ENCODE measurements at places on chromosomes 5 and 9.
A peak's percentile ranks its signal among the peaks of the same experiment; 100 is the strongest.

GRCh38 chr5:7422316-7423106 is 26.6 kb downstream of the ADCY2 start:
- no peak for DNase-seq

GRCh38 chr9:132750668-132751067 is 80.4 kb downstream of the GTF3C4 start:
- no peak for DNase-seq

DNA sequence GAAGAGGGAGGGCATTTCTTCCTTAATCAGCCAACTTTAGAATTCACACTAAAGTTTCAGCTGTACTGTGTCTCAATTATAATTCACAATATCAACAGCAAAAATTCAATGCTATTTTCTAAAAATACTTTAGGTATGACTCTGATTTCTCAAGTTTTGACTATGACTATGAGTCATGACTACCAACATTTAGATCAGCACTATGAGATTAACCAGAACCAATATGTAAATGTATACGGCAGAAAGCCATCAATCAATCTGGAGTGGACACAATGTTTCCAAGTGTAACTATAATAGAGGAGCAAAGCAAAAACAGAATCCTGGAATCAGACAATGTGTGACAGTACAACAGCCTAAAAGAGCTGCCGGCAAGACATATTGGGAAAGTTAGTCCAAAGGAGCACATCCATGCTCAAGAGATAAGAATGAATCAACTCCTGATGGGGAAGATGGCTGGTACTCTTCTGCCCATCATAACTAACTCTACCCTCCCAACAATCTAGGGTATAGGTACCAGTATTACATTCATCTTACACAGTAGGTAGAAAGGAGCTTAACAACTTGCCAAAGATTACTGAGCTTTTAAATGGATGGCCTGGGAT is 294.4 kb downstream of the SEMA5A start:
- peak; percentile 58 for DNase-seq

DNA sequence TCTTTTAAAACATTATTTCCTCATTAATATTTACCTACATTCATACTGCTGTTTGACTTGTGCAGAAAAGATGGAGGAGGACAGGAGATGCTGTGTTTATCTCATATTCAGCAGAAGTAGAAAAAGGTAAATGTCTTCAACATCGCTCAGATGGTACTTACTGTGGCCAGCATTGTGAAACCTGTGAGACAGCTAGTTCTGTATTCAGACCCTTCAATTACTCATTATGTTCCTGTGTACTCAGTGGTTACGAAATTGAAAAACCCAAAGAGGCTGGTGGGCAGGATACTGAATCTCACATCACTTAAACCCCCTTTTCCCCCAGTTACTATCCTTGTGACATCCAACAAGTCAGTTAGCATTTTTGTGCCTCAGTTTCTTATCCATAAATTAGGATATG is 216.0 kb downstream of the KDM4C start:
- no peak for DNase-seq

DNA sequence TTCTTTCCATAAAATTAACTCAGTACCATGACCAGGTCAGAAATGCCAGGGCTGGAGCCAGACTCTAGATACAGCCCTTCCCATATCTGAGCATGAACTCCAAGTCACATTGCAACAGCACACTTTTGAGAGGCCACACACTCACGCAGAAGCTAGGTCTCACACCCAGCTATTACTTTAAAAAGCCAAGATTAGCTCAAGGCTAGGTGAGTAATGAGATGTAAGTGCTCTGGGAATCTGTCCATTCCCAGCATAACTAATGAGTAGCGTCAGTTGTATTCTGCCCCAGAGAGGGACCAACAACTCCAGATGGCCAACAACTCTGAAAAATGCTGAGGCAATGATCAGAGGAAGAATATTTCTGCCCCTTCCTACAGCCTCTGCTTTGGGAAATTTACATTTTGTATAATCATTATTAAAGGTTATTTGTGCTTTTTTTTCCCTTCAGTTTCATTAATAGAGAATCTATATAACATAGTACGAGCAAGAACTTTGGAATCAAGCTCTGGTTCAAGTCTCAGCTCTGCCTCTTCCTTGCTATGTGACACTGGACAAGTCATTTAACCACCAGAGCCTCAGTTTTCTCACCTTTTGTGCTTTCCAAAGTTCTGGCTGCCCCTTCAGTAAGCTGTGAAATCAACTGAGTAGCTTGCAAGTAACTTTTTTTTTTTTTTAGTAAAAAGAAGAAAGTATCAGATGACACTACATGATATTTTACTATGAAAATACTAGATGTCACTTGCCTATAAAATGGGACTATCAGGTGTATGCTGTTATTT is 118.3 kb downstream of the NR6A1 start:
- peak; percentile 72 for DNase-seq

- DNase-seq = peak; percentile 84
Measured at GRCh38 chr5:42912184-42912798, 100.6 kb upstream of the SELENOP start.

DNA sequence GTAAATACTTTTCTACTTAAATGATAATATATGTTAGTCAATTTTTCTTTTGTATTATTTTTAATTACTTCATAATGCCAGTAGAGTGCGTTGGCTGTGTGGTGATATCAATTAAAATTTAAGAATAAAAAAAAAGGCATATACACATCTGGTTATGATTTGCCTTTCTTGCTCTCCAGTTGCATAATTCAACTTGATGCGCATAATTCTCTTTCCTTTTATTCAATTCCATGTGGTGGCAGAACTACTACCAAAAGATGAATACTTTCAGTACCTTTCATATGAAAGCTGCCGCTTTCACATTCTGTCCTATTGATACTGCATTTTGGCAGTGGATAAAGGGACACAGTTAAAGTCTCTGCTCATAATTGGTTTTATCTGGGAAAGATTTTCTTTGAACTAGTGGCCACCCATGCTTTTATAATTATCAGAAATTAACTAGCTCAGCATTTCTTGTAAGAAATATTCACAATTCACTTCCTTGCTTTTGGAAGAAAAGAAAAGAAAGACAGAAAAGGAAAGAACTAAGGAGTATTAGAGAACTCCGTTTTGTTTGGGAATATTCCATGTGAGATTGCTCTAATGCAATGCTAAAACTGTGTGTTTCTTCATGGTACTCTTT is 12.3 kb upstream of the ADGRV1 start:
- DNase-seq = no peak

DNA sequence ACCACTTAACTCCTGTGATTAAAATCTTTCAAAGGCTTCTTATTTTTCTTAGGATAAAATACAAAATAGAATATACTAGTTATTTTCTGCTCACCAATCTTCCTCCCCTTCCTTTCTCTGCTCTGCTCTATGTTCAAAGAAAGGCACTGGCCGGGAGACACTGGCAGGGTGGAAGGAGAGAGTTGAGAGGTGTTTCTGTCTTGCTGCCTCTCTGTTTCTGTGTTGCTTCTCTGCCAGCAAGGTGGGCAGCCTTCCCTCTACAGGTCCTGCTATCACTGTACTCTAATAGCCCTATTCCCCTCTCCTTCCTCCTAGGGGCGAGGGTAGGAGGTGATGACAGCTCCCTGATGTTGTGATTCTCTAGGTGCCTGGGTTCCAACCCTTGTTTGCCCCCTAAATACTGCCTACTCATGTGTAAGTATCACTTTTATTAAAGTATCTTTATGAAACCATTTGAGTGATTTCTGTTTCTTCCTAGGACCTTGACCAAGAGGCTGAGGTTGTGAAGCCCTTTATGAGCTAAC is 515.1 kb downstream of the TLE4 start:
- no peak for DNase-seq

GRCh38 chr5:66959653-66960052 is 236.9 kb downstream of the CD180 start:
- DNase-seq = no peak

- DNase-seq = no peak
Measured at GRCh38 chr5:1216211-1216917, 8.8 kb upstream of the SLC6A18 start.

DNA sequence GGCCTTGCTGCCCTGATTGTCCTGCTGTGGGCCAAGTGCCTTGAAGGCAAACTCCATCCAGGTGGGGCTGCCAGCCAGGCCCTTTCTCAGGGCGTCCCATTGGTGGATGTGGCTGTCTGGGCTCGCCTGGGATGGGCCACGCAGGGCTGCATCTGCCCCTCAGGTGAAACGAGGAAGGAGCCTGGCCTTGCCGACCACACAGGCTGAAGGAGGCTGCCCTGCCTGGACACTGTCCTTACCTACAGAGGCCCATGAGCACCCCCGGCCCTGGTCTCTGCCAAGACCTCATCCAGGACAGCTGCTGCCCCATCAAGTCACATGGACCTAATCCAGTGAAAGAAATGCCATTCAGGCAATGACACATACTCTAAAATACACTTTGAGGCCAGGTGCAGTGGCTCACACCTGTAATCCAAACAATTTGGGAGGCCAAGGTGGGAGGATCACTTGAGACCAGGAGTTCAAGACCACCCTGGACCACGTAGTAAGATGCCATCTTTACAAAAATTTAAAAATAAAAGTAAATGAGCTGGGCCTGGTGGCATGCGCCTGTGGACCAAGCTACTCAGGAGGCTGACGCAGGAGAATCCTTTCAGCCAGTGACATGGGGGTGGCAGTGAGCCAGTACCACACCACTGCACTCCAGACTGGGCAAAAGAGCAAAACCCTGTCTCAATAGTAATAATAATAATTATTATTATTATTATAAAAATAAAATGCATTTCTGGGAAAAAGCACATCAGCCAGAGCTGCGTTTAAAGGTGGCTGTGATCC is 33.9 kb downstream of the PNPLA7 start:
- peak; percentile 74 for DNase-seq

GRCh38 chr5:142366007-142366406 is 41.2 kb upstream of the SPRY4 start:
- DNase-seq = no peak

DNA sequence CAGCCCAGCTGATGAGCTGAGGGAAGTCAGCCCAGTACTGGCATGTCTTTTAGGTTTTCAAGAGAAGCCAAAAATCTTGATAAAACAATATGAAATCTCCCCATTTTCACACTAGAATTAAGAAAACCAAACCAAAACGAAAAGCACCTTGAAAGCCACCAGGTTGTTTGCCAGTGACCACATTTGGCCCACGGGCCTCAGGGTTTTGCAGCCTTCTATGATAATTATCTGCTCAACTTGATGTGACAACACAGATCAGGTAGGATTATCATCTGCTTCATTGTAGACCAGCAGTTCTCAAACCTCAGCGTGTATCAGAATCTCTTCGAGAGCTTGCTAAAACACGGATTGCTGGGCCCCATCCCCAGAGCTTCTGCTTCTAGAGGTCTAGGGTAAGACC is 101.4 kb downstream of the GALNT10 start:
- DNase-seq = no peak

- DNase-seq = no peak
Measured at GRCh38 chr5:142749321-142749720, 20.9 kb upstream of the ARHGAP26 start.

DNA sequence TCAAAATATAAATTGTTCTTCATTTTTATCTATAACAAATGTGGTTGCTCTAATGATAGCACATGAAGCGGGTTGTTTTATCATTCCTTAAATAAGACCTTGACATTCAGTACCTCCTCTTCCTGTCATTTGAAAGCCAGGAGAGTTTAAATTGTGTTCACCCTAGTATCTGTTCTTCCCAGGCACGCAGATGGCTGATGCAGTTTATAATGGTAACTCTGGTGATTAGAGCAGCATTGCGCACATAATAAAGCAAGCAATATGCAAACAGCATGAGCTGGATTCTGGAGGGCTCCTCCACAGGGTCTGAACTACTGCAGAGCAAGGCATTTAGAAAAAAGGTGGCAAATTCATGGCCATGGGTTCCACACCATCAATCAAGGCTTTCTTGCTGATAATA is 307.8 kb downstream of the ENC1 start:
- no peak for DNase-seq

DNA sequence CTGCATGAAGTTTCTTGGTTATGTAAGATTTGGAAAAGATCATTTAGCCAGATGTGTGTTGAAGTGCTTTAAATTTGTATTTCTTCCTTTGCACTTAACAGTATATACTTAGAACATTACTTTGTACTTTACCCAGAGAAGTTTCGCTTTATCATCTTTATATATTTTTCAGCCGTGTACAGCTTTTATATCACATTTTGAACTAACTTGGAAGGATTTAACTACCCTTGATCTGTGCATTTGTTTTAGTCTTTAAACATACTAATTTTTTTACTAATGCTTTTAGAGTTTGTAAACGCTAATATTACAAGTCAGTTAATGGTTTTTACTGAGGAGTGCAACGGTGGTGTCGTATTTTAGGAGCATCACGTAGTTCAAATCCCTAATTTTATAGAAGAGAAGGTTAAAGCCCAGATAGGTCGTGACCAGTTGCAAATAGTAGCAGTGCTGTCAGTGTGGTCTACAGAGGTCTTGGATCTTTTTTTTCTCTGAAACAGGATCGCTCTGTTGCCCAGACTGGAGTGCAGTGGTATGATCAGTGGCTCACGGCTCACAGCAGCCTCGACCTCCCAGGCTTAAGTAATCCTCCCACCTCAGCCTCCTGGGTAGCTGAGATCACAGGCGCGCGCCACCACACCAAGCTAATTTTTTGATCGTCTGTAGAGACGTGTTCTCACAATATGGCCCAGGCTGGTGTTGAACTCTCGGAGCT is 2.0 kb downstream of the MATR3 start:
- DNase-seq = no peak

GRCh38 chr9:124859803-124860581 is 1.8 kb downstream of the RPL35 start:
- DNase-seq = peak; percentile 74

GRCh38 chr9:134335061-134335460 is 8.8 kb downstream of the RXRA start:
- no peak for DNase-seq

GRCh38 chr5:54295651-54296276 is 14.6 kb downstream of the ARL15 start:
- DNase-seq = no peak

- peak; percentile 86 for DNase-seq
Measured at GRCh38 chr5:17305964-17306725, 88.7 kb downstream of the BASP1 start.

DNA sequence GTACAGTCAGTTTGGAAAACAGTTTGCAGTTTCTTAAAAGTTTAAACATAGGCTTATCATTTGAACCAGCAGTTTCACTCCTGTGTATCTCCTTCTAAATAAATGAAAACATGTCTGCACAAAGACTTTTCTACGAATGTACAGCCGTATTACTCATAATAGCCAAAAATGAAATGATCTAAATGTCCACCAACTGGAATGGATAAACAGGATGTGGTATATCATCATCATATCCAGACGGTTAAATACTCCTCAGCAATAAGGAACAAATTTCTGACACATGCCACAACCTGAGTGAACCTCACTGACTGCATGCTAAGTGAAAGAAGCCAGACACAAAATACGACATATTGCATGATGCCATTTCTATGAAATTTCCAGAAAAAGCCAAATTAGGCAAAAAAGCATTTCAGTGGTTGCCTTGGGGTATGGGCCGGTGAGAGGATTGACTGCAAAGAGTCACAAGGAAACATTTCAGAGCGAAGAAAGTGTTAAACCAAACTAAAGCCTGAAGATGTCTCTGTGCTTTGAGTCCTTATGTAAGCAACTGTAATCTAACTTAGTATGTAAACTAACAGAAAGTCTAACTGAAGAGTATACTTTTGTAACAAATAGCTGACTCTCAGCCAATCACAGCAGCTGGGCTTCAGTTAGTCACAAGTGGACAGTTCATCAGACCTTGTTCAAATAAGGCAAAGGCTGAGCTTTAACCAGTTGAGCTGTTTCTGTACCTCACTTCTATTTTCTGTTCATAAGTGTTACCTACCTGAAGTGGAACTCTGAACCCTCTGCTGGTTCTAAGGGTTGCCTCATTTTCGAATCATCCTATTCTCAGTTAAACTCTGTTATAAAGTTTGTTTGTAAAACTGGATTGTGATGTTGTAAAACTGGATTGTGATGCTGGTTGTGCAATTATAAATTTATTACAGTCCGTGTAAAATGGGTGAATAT is 65.2 kb downstream of the TRIO start:
- DNase-seq = no peak
